ENCODE measurements at places on chromosomes 16 and 17.

- no peak for DNase-seq
- H3K27ac ChIP-seq = no peak overlapping the region
- H3K4me3 ChIP-seq = peak overlapping the region; percentile 0
- H3K36me3 ChIP-seq = peaks cover 38% of the 10 kb centered on the region
- H3K4me1 ChIP-seq = no peaks in the 10 kb centered on the region
- no peaks in the 10 kb centered on the region for H3K27me3 ChIP-seq
Observed at GRCh38 chr16:27520982-27521673, 28.6 kb downstream of the GTF3C1 start.

GRCh38 chr16:89363621-89364393 is 126.6 kb downstream of the ANKRD11 start:
- H3K4me3 ChIP-seq = no peak overlapping the region
- peaks cover 5% of the 10 kb centered on the region for H3K36me3 ChIP-seq
- H3K27ac ChIP-seq = no peak overlapping the region
- DNase-seq = no peak
- peaks cover 4% of the 10 kb centered on the region for H3K4me1 ChIP-seq

- no peak for DNase-seq
- no peak overlapping the region for H3K27ac ChIP-seq
- H3K27me3 ChIP-seq = no peaks in the 10 kb centered on the region
- H3K4me1 ChIP-seq = peaks cover 23% of the 10 kb centered on the region
- no peak overlapping the region for H3K4me3 ChIP-seq
- H3K36me3 ChIP-seq = no peaks in the 10 kb centered on the region
Observed at GRCh38 chr17:59361386-59361785, 29.9 kb downstream of the YPEL2 start.

DNA sequence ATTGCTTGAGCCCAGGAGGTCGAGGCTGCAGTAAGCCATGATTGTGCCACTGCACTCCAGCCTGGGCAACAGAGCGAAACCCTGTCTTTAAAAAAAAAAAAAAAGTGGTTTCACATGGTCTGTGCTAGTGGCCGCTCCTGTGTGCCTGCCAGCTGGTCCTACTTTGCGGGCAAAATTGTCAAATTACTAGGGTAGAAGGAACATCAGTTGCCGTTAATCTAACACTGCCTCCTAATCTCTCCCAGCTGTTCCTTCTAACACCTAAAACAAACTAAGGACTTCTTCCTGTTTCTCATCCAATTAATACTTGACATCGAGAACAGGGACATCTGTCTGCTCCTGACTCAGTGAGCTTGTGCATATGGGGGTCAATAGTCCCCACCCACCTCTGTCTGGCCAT is 23.9 kb downstream of the TMEM11 start:
- H3K27ac ChIP-seq = no peak overlapping the region
- no peaks in the 10 kb centered on the region for H3K27me3 ChIP-seq
- H3K4me3 ChIP-seq = no peak overlapping the region
- H3K36me3 ChIP-seq = peaks cover 11% of the 10 kb centered on the region
- DNase-seq = no peak
- no peaks in the 10 kb centered on the region for H3K4me1 ChIP-seq

- H3K27ac ChIP-seq = no peak overlapping the region
- no peak overlapping the region for H3K4me3 ChIP-seq
- peaks cover 6% of the 10 kb centered on the region for H3K4me1 ChIP-seq
Observed at GRCh38 chr16:51621610-51622009, 470.5 kb upstream of the SALL1 start.

- no peaks in the 10 kb centered on the region for H3K27me3 ChIP-seq
- no peak for DNase-seq
- H3K36me3 ChIP-seq = peaks cover 88% of the 10 kb centered on the region
- no peak overlapping the region for H3K4me3 ChIP-seq
- H3K4me1 ChIP-seq = no peaks in the 10 kb centered on the region
Observed at GRCh38 chr17:75795820-75796607, 11.4 kb downstream of the UNK start.

- DNase-seq = no peak
- no peak overlapping the region for H3K4me3 ChIP-seq
- H3K27me3 ChIP-seq = no peaks in the 10 kb centered on the region
- H3K27ac ChIP-seq = no peak overlapping the region
- H3K36me3 ChIP-seq = no peaks in the 10 kb centered on the region
- no peaks in the 10 kb centered on the region for H3K4me1 ChIP-seq
Observed at GRCh38 chr17:56604691-56605290, 11.3 kb downstream of the NOG start.

DNA sequence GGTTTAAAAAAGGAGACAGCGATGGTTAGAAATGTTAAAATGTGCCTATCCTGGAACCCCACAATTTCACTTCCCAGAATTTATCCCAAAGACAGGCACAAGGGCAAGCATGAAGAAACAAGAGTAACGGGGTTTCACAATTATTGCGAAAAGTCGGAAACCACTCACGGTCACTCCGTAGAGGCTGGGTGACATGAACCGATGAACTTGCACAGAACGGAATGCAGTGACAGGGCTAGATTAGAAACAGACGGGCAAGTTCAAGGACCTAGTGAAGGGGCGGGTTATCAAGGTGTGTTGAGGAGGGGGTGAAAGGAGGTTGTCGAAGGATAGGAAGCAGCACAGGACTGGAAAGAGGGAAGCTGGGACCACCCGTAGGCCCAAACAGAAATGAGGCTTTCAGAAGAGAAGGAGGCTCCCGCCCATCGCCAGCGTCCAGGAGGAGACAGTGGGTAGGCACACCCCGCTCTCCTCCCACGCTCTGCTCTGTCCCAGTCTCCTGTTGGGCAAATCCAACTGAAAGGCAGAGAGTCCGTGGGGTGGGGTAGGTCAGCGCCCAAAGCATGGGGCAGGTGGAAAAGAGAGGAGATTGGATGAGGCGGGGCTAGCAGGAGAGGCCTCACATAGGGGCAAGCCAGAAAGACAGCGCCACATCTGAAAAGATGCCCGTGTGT is 47.4 kb upstream of the JPH3 start:
- H3K36me3 ChIP-seq = no peaks in the 10 kb centered on the region
- no peak overlapping the region for H3K27ac ChIP-seq
- no peak overlapping the region for H3K4me3 ChIP-seq
- peaks cover 3% of the 10 kb centered on the region for H3K27me3 ChIP-seq
- H3K4me1 ChIP-seq = peaks cover 18% of the 10 kb centered on the region

GRCh38 chr16:22008215-22009059 is 526 bp downstream of the MOSMO start:
- H3K27me3 ChIP-seq = no peaks in the 10 kb centered on the region
- DNase-seq = no peak
- H3K27ac ChIP-seq = no peak overlapping the region
- no peaks in the 10 kb centered on the region for H3K4me1 ChIP-seq
- H3K36me3 ChIP-seq = no peaks in the 10 kb centered on the region
- H3K4me3 ChIP-seq = peak overlapping the region; percentile 99

- no peaks in the 10 kb centered on the region for H3K27me3 ChIP-seq
- H3K4me3 ChIP-seq = no peak overlapping the region
- H3K27ac ChIP-seq = no peak overlapping the region
Observed at GRCh38 chr16:65665586-65665985, 543.7 kb upstream of the CDH11 start.

- DNase-seq = no peak
- H3K4me3 ChIP-seq = no peak overlapping the region
- no peaks in the 10 kb centered on the region for H3K36me3 ChIP-seq
- no peaks in the 10 kb centered on the region for H3K27me3 ChIP-seq
- H3K4me1 ChIP-seq = peaks cover 3% of the 10 kb centered on the region
- no peak overlapping the region for H3K27ac ChIP-seq
Observed at GRCh38 chr17:70011750-70012149, 63.3 kb upstream of the KCNJ16 start.

DNA sequence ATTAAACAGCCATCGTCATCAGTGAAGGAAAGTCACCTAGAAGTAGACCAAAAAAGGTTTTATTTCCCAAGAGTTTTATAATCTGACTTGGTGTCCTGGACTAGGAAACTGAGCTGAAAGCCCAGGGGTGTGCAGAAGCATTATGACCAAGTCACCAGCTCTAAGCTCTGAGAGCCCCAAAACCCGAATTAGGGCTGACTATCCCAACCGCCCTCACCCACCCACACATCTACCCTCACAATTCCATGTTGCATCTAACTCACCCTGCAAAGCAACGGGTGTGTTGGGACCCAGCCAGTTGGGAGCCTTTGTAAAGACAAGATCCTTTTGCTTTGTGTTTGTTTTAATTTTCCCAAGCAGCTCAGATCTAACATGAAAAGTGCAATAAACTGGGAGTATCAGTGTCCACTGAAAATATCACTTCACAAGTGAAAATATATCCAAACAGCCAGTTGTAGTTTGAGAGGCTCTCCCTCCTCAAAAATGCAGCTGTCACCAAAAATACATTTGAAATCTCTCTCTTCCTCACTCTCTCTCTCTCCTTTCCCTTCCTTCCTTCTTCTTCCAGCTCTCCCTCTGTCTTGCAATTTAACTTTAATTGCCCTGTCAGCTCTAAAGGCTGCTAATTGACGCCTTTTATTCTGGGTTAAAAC is 16.2 kb upstream of the NOG start:
- H3K4me3 ChIP-seq = no peak overlapping the region
- DNase-seq = no peak
- peak overlapping the region; percentile 41 for H3K27ac ChIP-seq
- no peaks in the 10 kb centered on the region for H3K36me3 ChIP-seq
- peaks cover 25% of the 10 kb centered on the region for H3K27me3 ChIP-seq

DNA sequence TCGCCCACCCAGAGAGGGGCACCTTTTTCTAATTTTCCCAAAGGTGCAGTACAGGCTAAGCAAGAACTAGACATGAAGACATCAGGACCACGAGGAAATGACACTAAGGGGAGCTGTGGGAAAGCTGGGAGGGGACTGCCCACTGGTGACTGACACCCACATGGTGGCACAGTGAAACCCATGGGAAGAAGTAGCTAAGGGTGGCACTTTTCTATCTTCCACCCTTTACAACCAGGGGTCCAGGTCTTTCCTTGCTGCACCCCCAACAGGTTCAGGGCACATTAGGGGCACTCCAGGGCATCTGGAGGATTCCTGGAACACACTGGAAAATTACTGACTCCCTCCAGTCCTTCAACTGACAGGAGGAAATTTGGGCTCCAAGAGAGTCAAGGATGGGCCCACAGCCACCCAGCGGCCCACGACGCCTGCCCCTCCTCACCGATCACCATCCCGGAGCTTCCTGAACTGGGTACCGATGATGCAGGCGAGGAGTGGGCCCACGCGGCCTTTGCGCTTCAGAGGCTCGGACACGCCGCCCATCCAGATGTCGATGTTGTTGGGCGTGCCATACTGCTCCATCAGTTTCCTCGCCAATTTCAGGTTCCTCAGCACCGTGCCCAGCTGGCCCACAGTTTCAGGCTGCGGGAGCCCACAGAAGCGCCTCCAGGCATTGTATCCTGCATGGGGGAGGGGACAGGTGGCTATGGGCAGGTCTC is 9.4 kb downstream of the MPO start:
- peaks cover 2% of the 10 kb centered on the region for H3K27me3 ChIP-seq
- no peak overlapping the region for H3K27ac ChIP-seq
- DNase-seq = no peak
- no peaks in the 10 kb centered on the region for H3K36me3 ChIP-seq
- no peaks in the 10 kb centered on the region for H3K4me1 ChIP-seq

DNA sequence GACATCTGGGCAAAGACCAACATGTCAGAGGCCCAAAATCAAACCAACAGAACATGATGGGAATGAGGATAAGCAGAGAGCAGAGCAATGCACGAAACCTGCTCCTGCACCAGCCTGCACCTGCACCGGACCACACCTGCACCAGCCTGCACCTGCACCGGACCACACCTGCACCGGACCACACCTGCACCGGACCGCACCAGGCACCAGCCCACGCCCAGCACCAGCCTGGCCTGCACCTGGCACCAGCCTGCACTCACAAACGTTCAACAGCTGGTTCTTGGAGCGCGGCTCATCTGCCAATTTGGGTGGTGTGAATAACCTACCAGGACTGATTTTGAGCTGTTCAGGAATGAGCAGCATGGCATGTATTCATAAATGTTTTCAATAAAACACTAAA is 18.2 kb downstream of the CEP131 start:
- H3K36me3 ChIP-seq = peaks cover 25% of the 10 kb centered on the region
- no peak for DNase-seq
- no peak overlapping the region for H3K27ac ChIP-seq
- no peak overlapping the region for H3K4me3 ChIP-seq
- H3K27me3 ChIP-seq = no peaks in the 10 kb centered on the region

GRCh38 chr16:84087001-84087400 is 29.7 kb downstream of the MBTPS1 start:
- no peak overlapping the region for H3K27ac ChIP-seq
- no peaks in the 10 kb centered on the region for H3K4me1 ChIP-seq
- no peaks in the 10 kb centered on the region for H3K27me3 ChIP-seq
- DNase-seq = no peak

DNA sequence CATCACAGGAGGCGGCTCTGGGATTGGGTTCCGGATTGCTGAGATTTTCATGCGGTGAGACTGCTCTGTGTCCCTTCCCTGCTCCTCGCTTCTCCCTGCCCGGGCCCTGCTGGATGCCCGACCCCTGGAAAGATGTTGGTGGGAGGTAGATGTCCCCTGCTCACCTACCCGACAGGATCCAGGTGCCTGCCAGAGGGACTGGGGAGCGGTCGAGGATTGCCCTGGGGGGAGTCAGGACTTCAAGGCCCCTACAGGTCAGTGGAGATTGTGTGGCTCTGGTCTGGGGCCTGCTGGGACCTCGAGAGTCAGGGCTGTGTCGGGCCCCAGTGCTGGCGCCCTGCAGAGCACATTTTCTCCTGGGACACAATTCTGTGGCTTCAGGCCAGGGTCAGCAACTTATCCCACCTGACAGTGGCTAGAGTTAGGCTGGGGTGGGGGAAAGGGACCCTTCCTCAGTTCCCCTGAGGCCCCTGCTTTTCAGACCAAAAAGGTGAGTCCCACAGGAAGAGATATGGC is 3.3 kb downstream of the DECR2 start:
- no peaks in the 10 kb centered on the region for H3K27me3 ChIP-seq
- no peak for DNase-seq
- H3K27ac ChIP-seq = no peak overlapping the region
- H3K4me3 ChIP-seq = no peak overlapping the region
- peaks cover 2% of the 10 kb centered on the region for H3K4me1 ChIP-seq

GRCh38 chr16:1102921-1103635 is 7.0 kb upstream of the C1QTNF8 start:
- H3K27me3 ChIP-seq = peaks cover 2% of the 10 kb centered on the region
- H3K27ac ChIP-seq = no peak overlapping the region
- peaks cover 16% of the 10 kb centered on the region for H3K4me1 ChIP-seq
- H3K4me3 ChIP-seq = no peak overlapping the region
- peak; percentile 67 for DNase-seq

GRCh38 chr16:1327619-1327947 is 5.9 kb upstream of the BAIAP3 start:
- H3K27me3 ChIP-seq = peaks cover 3% of the 10 kb centered on the region
- no peak overlapping the region for H3K4me3 ChIP-seq
- peaks cover 19% of the 10 kb centered on the region for H3K36me3 ChIP-seq
- H3K27ac ChIP-seq = no peak overlapping the region
- no peak for DNase-seq

DNA sequence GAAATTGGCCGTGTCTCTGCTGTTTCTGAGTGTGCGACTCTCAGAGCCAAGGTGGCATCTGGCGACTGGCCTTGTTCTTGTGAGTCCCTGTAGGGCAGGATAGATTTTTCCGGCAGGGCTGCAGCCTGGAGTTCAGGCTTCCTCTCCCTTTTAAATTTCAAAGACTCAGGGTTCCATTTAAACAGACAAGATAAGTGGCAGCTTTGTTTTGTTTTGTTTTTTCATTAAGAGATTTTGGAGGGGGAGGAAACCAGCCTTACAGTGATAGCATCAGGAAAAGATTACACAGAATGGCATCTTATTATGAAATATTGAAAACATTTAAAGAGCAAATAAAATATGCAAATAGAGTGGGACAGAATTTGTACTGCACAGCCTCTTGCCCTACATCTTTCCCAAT is 151.3 kb downstream of the RPTOR start:
- no peak for DNase-seq
- no peak overlapping the region for H3K27ac ChIP-seq
- no peak overlapping the region for H3K4me3 ChIP-seq
- no peaks in the 10 kb centered on the region for H3K27me3 ChIP-seq
- no peaks in the 10 kb centered on the region for H3K36me3 ChIP-seq
- peaks cover 30% of the 10 kb centered on the region for H3K4me1 ChIP-seq

Data from neuronal stem cell (in vitro differentiated cells).